ENCODE measurements at places on chromosomes 12 and 14.
A peak's percentile ranks its signal among the peaks of the same experiment; 100 is the strongest.

DNA sequence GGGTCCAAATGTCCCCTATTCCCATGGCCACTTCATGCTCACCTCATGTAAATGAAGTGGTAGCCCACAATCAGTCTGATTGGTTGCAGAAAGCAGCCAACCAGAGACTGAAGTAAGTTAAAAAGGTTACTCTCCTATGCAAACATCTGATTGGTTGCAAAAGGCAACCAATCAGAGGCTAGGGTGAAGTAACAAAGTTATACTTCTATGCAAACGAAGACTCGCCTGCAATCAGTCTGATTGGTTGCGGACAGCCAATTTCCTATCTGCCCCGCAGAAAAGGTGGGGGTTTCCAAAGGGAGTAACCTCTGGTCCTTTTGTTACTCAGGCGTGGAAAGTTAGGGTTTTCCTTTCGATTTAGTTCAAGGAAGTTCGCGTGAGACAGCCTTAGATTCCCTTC is 208.1 kb upstream of the NEDD1 start:
- DNase-seq: no peak

DNA sequence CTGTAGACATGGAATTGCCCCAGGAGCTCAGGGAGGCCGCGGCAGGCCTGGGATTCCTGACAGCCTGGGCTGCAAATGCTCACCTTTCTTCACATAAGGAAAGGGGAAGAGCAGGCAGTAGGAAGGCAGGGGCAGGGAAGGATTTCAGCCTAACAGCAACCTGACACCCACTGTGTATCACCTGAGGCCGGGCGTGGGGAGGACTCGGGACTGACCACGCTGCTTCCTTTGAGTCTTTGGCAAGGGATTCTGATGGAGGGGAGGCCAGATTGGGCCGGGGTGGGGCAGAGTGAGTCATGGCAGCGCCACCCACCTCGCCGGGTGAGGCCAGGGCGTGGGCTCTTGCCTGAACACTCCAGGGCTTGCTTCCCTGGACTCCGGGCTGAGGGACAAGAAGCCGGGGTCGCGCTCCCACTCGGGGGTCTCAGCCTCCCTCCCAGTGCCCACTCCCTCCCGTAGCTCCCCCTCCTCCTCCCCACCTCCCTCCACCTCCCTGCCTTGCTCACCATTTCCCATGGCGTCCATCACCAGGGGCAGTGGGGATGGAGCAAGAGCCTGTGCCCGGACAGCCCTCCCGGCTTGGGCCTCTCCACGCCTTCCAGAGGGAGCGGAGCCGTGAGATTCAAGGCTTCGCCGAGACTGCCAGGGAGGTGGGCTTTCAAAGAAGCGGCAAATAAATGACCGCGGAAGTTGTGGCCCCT is 247.9 kb upstream of the RTL1 start:
- no peak for DNase-seq

- DNase-seq: no peak
These were observed 70.5 kb downstream of the ITPK1 start for GRCh38 chr14:93045211-93045674.

DNA sequence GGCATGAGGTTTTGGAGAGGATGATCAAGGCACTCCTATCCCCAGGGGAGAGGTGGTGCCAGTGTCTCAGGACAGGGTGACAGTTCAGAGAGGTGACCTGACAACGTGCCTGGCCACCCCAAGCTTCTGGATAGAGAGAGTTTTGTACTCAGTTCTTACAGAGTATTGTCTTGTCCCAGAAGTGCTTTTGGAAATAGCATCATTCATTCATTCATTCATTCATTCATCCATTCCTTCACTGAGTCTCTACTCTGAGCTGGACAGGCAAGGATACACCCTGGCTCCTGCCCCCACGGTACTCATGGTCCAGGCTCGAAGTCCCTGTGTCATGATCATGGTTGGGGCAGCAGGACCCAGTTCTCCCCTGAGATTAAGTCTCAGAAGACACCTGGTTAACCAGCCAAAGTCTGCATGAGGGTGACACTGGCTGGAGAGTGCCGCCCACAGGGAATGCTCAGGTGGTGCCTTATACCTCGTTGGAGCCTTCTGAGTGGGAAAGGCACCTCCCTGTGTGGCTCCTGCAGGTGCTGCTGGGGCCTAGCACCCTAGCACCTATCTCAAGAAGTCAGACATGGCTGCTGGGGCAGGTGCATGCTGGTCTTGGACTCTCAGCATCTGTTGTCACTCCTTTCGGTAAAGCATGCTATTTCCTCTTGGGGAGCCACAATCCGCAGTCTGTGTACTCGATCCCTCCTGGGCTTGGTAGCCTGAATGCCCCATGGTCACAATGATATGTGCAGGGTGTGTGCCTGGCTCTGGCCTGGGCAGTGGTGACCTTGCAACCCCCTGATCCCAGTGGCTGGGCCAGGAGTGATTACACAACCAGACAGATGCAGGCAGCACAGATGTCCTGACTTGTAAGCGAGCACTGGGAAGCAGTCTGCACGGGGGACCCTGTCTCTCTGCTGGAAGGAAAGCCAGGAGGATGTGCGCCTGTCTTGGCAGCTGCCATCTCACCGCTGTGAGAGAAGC is 57.8 kb downstream of the C14orf132 start:
- DNase-seq: no peak

DNA sequence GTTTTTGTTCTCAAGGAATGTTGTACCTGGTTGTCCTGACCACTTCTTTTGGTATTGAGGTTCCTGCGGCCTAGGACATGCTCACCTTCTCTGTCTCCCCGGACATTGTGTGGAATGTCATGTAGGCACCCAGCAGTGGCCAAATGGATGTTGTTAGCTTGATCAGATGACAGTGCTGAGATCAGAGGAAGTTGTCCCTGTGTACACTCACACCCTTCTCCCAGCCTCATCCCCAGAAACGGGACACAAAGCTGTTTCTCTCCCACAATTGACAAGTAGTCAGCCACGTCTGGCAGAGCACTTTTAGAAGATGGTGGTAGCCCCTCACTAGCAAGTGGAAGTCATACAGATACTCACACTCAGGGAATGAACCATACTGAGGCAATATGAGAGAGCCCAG is 3.0 kb downstream of the PLEKHH1 start:
- no peak for DNase-seq

DNA sequence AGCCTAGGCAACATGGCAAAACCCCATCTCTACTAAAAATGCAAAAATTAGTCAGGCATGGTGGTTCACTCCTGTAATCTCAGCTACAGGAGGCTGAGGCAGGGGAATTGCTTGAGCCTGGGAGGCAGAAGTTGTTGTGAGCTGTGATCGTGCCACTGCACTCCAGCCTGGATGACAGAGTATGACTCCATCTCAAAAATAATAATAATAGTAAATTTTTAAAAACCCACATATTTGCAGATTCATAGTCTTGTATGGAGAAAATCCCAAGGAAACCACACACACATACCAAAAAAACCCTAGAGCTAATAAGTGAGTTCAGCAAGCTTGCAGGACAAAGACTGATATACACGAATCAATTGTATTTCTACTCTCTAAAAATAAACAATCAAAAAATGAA is 19.0 kb upstream of the MTHFD1 start:
- no peak for DNase-seq

DNA sequence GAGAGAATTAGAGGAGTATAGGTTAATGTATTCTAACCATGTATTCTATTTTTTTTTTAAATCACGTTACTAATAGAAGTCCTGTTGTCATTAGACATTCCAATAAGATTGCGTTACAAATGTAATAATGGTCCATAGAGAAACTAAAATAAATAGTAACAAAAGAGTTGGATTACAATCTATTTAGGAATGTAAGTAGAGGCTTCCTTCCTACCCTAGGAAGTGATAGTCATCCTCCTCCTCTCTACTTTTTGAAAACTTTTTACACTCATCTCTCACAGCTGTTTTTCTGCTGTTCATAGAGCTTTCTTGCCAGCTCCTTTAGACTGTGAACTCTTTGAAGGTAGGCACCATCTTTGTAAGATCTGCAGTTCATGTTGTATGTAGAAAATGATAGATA is 23.6 kb downstream of the TRHDE start:
- no peak for DNase-seq

GRCh38 chr12:34625116-34625515 is 602.8 kb downstream of the ALG10 start:
- DNase-seq: no peak

- no peak for DNase-seq
These were observed 23.2 kb downstream of the AP5M1 start for GRCh38 chr14:57291692-57292647.

DNA sequence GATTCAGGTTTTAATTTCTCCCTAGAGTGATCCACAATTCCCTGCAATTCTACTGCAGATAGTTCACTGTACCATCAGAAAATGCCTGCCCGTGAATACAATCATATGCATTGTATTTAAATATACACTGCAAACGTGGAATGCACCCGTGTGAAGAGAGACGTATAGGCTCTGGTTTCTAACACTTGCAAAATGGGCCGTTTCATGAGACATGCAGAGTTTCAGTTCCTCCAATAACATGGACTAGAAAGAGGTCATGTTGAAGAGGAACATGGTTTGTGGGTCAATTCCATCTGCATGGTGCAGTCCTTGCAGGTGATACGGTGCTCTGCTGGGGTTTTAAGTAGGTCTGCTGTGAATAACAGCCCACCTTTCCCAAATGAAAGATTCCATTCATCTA is 373.3 kb downstream of the TMEM132D start:
- DNase-seq: no peak

GRCh38 chr14:42869681-42870080 is 1263.0 kb downstream of the LRFN5 start:
- DNase-seq: no peak

- DNase-seq: no peak
These were observed 53.6 kb downstream of the ARF6 start for GRCh38 chr14:49946320-49947141.

GRCh38 chr14:26395726-26396125 is 202.1 kb downstream of the NOVA1 start:
- DNase-seq: no peak

- DNase-seq: peak; percentile 42
These were observed at the start of gene ZBTB42 for GRCh38 chr14:104800771-104801519. ZBTB42 (plus strand) TSS chr14:104801101; CDS start chr14:104801198, 97 bp downstream.

- DNase-seq: no peak
These were observed 29.5 kb downstream of the CACNA2D4 start for GRCh38 chr12:1888923-1889322.

- no peak for DNase-seq
These were observed 395.8 kb upstream of the FBXO33 start for GRCh38 chr14:39827901-39828655.

GRCh38 chr14:64734990-64735389 is 30.8 kb downstream of the PLEKHG3 start:
- DNase-seq: no peak

- DNase-seq: no peak
These were observed 26.2 kb upstream of the ALX1 start for GRCh38 chr12:85253853-85254252.

GRCh38 chr14:105533391-105533790 is 7.0 kb downstream of the TMEM121 start:
- no peak for DNase-seq

DNA sequence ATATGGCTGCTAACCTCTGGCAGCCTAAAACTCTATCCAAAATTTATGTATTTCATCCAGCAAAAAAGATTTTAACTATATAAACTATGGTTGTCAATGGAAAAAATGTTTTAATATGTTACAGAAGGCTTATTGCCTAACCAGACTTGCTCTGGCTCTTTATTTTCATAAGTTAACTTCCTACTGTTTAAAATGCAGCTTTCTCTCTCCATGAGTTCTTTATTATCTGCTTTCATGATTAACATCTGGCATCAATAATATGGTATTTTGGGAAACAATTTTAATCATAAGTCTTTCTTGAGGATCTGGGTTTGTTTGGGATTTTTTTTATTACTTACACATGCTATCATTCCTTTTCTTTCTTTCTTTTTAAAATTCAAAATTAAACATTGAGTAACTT is 20.5 kb downstream of the KERA start:
- no peak for DNase-seq

GRCh38 chr12:87096082-87096585 is 839.9 kb upstream of the MGAT4C start:
- DNase-seq: no peak

GRCh38 chr14:55721353-55721752 is 141.3 kb downstream of the KTN1 start:
- DNase-seq: no peak

DNA sequence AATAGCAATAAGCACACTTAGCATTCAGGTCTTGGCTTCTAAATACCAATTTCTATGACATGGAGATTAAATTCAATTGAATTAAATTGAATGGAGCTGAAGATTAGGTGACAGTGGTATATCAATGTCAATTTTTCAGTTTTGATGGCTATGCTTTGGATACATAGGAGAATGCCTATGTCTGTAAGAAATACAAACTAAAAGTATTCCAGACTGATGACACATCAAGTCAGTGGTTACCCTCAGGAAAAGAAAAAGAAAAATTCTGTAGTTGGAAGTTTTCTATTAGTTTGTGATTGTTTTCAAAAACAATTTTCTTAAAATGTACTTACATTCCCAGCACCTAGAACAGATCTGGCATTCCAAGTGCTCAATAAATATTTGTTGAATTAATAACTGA is 4.9 kb upstream of the DCAF4 start:
- no peak for DNase-seq

DNA sequence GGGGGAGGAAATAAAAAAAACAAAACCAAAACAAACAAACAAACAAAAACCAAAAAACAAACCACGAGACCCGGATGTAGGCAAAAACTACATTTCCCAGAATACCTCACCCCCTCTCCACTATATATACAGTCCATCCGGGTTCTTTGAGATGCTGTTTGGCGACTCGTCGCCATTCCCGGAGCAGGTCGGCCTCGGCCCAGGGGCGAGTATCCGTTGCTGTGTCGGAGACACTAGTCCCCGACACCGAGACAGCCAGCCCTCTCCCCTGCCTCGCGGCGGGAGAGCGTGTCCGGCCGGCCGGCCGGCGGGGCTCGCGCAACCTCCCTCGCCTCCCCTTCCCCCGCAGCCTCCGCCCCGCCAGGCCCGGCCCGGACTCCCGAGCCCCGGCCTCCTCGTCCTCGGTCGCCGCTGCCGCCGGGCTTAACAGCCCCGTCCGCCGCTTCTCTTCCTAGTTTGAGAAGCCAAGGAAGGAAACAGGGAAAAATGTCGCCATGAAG is at the start of gene RNF10:
Gene RNF10, plus strand, starts transcription at position 154 of the 500 bp plus-strand sequence. CDS start 456 bp downstream, outside the sequence.
- DNase-seq: peak; percentile 60

GRCh38 chr12:114668886-114669288 is 15.1 kb downstream of the TBX3 start:
- DNase-seq: no peak

DNA sequence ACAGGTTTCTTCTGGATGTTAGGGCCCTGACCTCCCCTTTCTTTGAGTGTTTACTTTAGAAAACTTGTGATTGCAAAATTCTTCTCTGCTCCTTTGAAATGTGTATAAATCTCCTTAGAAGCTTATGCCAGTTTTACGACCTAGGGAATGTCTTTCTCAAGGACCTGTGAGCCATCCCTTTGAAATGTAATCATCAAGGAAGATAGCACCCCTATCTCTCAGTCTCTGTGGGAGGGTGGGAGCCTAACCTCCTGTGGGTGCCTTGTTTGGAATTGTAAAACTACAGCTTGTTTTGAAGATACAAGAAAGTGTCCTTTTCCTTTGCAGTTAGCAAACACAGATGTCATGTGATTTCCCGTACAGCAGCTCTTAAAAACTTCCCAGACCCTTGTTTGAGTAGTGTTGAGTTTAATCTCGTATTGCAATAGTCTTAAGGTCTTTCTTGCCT is 3.3 kb downstream of the OR10AD1 start:
- no peak for DNase-seq

Data from activated gamma-delta T cell treated with anti-CD3 and anti-CD28 coated beads, Interleukin-2, amount 50 U/mL, for 16 hours (primary cell).